ENCODE measurements at places on chromosomes 2 and 18.

DNA sequence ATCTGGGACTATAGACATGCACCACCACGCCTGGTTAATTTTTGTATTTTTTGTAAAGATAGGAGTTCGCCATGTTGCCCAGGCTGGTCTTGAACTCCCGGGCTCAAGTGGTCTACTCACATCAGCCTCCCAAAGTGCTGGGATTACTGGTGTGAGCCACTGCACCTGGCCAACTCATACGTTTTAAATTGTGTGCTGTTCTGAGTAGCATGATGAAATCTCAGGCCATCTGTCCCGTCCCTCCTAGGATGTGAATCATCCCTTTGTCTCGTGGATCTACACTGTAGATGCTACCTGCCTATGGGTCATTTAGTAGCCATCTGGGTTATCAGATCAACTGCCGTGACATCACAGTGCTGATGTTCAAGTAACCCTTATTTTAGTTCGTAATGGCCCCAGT is 38.5 kb upstream of the RMP24 start:
- DNase-seq: no peak

DNA sequence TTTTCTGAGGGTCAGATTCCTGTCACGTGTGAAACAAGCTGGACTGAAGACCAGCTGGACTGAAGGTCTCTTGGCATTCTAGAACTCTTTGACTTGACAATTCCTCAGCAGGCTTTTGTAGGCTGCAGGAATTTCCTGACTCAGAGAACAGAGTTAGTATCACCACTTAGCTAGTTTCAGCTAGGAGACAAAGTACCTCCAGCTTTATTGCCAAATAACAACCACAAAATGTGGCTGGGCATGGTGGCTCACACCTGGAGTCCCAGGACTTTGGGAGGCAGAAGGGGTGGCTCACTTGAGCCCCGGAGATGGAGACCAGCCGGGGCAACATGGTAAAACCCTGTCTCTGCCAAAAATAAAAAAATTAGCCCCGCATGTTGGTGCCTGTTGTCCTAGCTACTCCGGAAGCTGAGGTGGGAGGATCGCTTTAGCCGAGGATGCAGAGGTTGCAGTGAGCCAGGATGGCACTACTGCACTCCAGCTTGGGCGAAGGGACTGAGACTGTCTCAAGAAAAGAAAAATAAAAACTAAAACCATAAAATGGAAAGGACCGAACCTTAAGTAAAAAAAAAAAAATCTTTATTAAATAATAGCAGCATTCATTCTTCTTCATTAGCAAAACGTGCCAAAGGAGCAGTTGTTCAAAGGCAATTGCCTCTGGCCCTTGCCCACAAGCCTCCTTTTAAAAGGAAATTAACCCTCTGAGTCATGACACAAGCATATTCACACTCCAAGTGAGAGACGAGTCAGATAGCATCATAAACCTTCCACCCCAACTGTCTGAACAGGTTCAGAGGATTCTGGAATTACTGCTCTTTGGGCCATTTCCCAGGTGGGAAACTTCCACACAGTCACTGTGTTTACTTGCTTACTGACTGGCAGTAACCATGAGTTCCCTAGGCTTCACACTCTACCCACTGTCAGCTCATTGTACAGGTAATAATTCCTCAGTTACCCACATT is 88.9 kb downstream of the MYL12B start:
- no peak for DNase-seq

- DNase-seq: no peak
Measured at GRCh38 chr18:36394486-36394885, 97.0 kb downstream of the FHOD3 start.

- no peak for DNase-seq
Measured at GRCh38 chr2:118641711-118642110, 205.7 kb downstream of the EN1 start.

Measured in GM04504 (cell line).